ENCODE measurements at places on chromosomes 1 and 21. TPM values are rescaled to one million over a fixed set of nuclear protein-coding genes. Genes with fewer than 3 reads are reported as not detected.

- no peak overlapping the region for H3K4me3 ChIP-seq
- H3K4me1 ChIP-seq, result peaks cover 36% of the 10 kb centered on the region
- H3K27ac ChIP-seq, result peak overlapping the region; percentile 83
These were observed 82.9 kb downstream of the ITPKB start for GRCh38 chr1:226656201-226656600.

Gene SLC1A7
- not detected for total RNA-seq

DNA sequence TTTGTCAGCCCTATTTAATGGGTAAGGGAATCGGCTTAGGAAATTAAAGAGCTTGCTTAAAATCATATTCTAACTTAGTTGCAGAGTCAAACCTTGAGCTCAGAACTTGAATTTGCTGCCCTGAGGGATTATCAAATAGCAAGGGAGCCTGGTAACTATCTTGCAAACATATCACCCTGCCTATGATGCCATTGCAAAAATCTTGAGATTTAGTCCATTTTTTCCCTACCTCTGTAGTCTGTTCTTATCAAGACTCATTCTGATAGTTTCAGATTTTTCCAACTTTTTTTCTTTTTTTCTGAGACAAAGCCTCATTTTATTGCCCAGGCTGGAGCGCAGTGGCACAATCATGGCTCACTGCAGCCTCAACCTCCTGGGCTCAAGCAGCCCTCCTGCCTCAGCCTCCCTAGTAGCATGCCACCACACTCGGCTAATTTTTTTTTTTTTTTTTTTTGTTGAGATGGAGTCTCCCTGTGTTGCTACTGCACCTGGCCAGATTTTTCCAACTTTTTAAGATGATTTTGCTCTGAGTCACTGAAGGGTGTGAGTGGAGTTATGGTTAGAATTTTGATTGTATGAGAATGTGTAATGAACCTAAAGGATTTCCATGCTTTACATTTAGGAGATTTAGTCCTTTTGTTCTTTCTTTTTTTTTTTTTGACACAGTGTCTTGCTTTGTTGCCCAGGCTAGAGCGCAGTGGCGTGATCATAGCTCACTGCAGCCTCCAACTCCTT is 12.2 kb downstream of the SARS1 start:
- no peaks in the 10 kb centered on the region for H3K27me3 ChIP-seq
- peaks cover 17% of the 10 kb centered on the region for H3K36me3 ChIP-seq
- H3K4me3 ChIP-seq, result no peak overlapping the region
- no peaks in the 10 kb centered on the region for H3K4me1 ChIP-seq

DNA sequence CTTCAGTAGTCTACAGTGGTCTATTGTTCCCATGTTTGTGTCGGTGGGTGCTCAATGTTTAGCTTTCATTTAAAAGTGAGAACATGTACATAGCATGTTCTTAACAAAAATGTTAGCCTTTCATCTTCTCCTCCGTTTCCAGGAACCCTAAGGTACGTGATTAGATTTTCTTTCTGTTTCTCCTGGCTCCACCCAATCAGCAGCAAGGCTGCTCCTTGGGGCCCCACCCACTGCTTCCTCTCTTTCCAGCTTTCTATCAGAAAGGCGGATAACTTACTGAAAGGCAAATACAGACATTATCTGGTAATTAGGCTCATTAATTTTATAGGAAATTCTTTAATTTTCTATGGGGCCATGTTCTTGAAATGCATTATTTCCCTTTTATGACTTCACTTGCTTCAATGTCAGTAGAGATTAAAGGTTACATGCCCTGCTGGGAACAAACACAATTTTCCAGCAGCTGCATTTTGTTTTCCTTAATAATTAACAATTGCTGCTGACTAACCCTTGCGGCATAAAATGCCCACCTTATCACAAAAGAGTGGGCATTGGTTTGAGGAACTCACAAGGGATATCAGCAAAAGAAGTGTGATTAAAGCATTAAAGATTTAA is 324.9 kb upstream of the SNX7 start:
- H3K4me3 ChIP-seq, result no peak overlapping the region
- H3K27me3 ChIP-seq, result no peaks in the 10 kb centered on the region
- DNase-seq, result no peak
- H3K4me1 ChIP-seq, result no peaks in the 10 kb centered on the region
- no peaks in the 10 kb centered on the region for H3K36me3 ChIP-seq
- no peak overlapping the region for H3K27ac ChIP-seq

GRCh38 chr1:20080441-20081352 is 10.7 kb downstream of the PLA2G5 start:
- no peak overlapping the region for H3K27ac ChIP-seq
- H3K27me3 ChIP-seq, result no peaks in the 10 kb centered on the region
- no peaks in the 10 kb centered on the region for H3K4me1 ChIP-seq
- H3K4me3 ChIP-seq, result no peak overlapping the region
- H3K36me3 ChIP-seq, result no peaks in the 10 kb centered on the region
- no peak for DNase-seq

GRCh38 chr1:6922096-6922931 is 137.1 kb downstream of the CAMTA1 start:
- H3K27ac ChIP-seq, result peak overlapping the region; percentile 81
- H3K36me3 ChIP-seq, result no peaks in the 10 kb centered on the region
- no peak overlapping the region for H3K4me3 ChIP-seq
- no peaks in the 10 kb centered on the region for H3K27me3 ChIP-seq
- no peak for DNase-seq
- H3K4me1 ChIP-seq, result peaks cover 6% of the 10 kb centered on the region

- no peak overlapping the region for H3K4me3 ChIP-seq
- H3K4me1 ChIP-seq, result no peaks in the 10 kb centered on the region
- no peaks in the 10 kb centered on the region for H3K36me3 ChIP-seq
- no peaks in the 10 kb centered on the region for H3K27me3 ChIP-seq
- DNase-seq, result no peak
These were observed 62.1 kb downstream of the DEGS1 start for GRCh38 chr1:224245188-224245587.

- DNase-seq, result no peak
- no peaks in the 10 kb centered on the region for H3K27me3 ChIP-seq
- H3K36me3 ChIP-seq, result no peaks in the 10 kb centered on the region
- no peak overlapping the region for H3K27ac ChIP-seq
These were observed 45.8 kb downstream of the RPRD2 start for GRCh38 chr1:150409504-150410362.

Gene IL20
- total RNA-seq, result not detected

DNA sequence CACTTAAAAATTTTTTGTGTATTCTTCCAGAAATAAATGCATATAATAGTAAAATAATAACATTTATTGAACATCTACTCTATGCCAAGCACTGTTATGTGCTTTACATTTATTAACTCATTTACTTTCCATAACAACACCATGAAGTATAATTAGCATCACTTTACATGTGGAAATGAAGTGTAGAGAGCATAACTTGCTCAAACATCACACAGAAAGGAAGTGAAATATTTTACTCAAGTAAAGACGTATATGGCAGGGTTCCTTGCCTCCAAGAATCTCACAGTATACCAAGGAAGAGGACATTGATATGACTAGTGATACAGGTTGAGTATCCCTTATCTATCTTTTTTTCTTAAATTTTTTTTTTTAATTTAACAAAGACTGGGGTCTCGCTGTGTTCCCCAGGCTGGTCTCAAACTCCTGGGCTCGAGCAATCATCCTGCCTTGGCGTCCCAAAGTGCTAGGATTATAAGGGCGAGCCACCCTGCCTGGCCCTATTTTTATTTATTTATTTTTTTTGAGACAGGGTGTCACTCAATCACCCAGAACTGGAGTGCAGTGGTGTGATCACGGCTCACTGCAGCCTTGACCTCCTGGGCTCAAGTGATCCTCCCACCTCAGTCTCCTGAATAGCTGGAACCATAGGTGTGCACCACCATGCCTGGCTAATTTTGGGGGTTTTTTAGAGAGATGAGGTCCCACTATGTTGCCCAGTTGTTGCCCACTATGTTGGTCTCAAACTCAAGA is 7.7 kb upstream of the CLIC4 start:
- H3K27me3 ChIP-seq, result no peaks in the 10 kb centered on the region
- H3K4me3 ChIP-seq, result no peak overlapping the region
- no peak overlapping the region for H3K27ac ChIP-seq
- H3K36me3 ChIP-seq, result no peaks in the 10 kb centered on the region

DNA sequence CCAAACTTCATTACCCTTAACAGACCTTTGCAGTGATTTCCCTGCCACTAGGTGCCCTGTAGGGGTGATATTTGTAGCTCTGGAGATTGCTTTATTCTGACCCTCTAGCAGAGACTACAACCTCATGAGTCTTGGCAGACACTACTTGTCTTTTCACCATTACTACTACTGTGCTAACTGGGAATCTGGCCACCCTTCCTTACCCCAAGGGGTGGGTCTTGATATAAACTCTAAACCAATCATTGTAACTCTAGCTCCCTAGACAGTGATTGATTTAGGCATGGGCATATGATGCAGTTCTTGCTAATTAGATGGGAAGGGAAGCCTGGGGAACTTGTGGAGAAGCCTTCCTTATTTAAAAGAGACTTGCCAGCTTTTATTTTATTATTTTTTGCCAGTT is 3.9 kb downstream of the KPNA6 start:
- no peak overlapping the region for H3K4me3 ChIP-seq
- H3K27me3 ChIP-seq, result no peaks in the 10 kb centered on the region
- no peaks in the 10 kb centered on the region for H3K4me1 ChIP-seq
- H3K36me3 ChIP-seq, result no peaks in the 10 kb centered on the region
- H3K27ac ChIP-seq, result no peak overlapping the region

Data from breast epithelium (tissue), 4 donors.